ENCODE measurements at places on chromosomes 13 and 19. TPM values are rescaled to one million over a fixed set of nuclear protein-coding genes. Genes with fewer than 3 reads are reported as not detected.
A peak's percentile ranks its signal among the peaks of the same experiment; 100 is the strongest.

GRCh38 chr19:35170359-35171061 is 16.0 kb downstream of the FXYD5 start:
- H3K4me1 ChIP-seq = no peaks in the 10 kb centered on the region
- no peak for DNase-seq
- no peaks in the 10 kb centered on the region for H3K27me3 ChIP-seq
- no peak overlapping the region for H3K4me3 ChIP-seq
- no peak overlapping the region for H3K27ac ChIP-seq

- no peak overlapping the region for H3K27ac ChIP-seq
- no peaks in the 10 kb centered on the region for H3K36me3 ChIP-seq
- H3K4me1 ChIP-seq = no peaks in the 10 kb centered on the region
- H3K27me3 ChIP-seq = peaks cover 4% of the 10 kb centered on the region
- DNase-seq = no peak
- no peak overlapping the region for H3K4me3 ChIP-seq
These were observed 12.4 kb upstream of the ZSCAN4 start for GRCh38 chr19:57656346-57656745.

GRCh38 chr19:54115109-54116063 is at the start of the genes PRPF31 and TFPT:
PRPF31 (plus strand) TSS chr19:54115754; CDS start chr19:54118279, 2,525 bp downstream.
TFPT (minus strand) TSS chr19:54115657; CDS start chr19:54115269, 388 bp downstream.
- no peaks in the 10 kb centered on the region for H3K27me3 ChIP-seq
- DNase-seq = peak; percentile 99
- H3K36me3 ChIP-seq = peaks cover 15% of the 10 kb centered on the region
- peak within 1 kb of the TSS; percentile 95 for H3K27ac ChIP-seq
- H3K4me1 ChIP-seq = no peaks in the 10 kb centered on the region

DNA sequence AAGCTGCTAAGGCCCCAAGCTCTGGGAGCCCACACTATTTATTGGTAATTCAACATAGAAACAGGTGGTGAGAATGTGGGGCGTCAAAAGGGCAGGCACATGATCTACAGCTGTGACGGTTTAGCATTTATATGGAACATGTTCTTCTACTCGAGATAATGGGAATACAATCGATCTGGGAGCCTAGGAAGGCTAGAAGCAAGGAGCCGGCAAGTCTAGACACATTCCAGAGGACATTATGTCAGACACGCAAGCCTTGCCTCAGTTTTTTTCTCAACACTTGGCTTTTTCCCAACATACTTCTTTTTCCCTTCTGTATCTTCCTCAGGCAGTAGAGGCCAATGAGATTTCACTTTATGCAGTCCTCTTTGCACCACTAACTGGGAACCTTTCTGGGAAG is 315.7 kb upstream of the SLITRK5 start:
- H3K4me3 ChIP-seq = no peak overlapping the region
- no peak overlapping the region for H3K27ac ChIP-seq
- no peaks in the 10 kb centered on the region for H3K4me1 ChIP-seq
- no peaks in the 10 kb centered on the region for H3K27me3 ChIP-seq
- DNase-seq = no peak

- no peak for DNase-seq
- H3K27ac ChIP-seq = no peak overlapping the region
- peaks cover 47% of the 10 kb centered on the region for H3K27me3 ChIP-seq
These were observed 46.4 kb downstream of the CELF5 start for GRCh38 chr19:3270902-3271301.

DNA sequence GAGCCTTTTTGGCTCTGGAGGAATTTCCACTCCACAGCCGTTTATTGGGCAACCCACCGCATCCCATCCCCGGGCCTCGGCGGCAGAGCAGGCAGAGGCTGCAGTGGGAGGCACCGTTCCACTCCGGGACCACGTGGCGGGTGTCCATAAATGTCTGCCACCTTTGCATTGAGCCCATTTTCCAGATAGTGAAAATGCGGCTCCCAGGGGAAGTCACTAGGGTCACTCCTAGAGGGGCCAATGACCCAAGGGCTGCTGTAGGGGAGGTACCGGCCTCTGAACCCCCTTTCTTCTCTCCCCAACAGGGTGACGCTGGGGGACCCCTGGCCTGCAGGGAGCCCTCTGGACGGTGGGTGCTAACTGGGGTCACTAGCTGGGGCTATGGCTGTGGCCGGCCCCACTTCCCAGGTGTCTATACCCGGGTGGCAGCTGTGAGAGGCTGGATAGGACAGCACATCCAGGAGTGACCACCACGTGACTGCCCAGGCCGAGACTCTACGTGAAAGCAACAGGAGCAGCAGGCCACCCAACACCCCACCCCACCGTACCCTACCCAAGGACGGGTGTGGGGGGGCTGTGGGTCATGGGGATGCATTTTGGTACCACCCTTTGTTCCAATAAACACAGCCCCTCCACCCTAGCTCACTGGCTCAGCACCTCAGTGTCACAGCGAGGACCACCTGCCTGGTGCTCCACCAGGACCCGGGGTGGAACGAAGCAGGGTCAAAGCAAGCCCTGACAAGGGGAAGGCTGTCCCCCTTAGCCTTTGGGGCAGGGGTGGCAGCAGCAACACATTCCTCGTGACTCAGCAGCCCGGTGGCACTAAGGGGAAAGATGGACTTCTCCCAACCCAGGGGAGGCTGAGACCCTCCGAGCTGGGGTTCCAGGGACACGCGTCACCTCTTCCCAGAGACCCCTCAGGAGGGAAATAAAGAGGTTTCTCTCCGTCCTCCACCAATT is 1.5 kb downstream of the TIMM13 start:
- no peak for DNase-seq
- H3K27me3 ChIP-seq = no peaks in the 10 kb centered on the region
- peaks cover 41% of the 10 kb centered on the region for H3K4me1 ChIP-seq
- no peaks in the 10 kb centered on the region for H3K36me3 ChIP-seq

DNA sequence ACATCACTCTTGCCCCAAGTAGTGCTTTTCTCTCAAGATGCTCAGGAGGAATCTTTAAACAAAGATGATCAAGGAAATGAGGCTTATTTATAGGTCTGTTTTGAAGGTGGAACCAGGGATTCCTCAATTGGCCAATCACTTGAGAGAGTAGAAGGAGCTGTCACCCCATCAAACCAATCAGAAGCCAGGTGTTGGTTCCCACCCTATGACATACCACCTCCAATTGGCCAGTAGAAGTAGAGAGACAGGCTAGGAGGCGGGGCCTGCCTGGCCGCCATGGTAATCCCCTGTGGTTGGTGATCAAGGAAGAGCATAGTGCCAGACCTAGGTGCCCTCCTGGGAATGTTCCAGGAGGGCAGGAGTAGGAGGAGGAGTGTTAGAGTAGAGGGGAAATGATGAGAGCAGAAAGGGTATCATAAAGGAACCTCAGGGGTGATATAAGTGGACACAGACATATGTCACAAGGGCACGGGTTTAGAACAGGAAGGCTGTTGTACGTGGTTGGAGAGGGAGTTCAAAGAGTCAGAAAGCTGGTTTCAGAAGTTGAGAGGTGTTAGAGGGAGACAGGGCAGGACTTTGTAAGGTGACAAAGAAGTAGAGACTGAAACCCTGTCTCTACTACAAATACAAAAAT is 10.5 kb downstream of the PMIS2 start:
- no peak for DNase-seq
- no peak overlapping the region for H3K27ac ChIP-seq

- H3K36me3 ChIP-seq = no peaks in the 10 kb centered on the region
- H3K27ac ChIP-seq = no peak overlapping the region
- H3K4me3 ChIP-seq = no peak overlapping the region
These were observed 36.6 kb upstream of the POMP start for GRCh38 chr13:28622286-28622685.

The SIGLEC5 gene
- 1.6 TPM for total RNA-seq

The ZNF667 gene
- 3.1 TPM for total RNA-seq

The RNF225 gene
- 0.26 TPM for total RNA-seq

All from lung (tissue), 17 donors.